DMS79 (cell line): ENCODE measurements at places on chromosomes 7 and 10.

DNA sequence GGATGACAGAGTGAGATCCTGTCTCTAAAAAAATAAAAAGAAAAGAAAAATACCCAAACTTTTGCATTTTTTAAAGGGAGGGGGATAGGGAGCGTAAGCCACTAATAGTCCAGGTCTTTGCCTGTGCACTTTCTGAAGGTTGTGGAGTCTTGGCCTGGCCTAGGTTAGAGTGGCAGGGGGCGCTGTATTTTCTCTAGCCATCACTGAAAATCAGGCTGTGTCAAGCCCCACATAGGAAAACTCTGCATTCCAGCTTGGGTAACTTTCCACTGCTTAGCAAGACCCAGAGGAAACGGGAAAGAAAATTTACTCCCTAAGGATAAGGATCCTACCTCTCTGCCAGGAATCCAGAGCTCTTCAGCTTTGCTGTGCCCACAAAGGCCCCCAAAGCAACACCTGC is 10.5 kb upstream of the PAX4 start:
- no peak for DNase-seq

DNA sequence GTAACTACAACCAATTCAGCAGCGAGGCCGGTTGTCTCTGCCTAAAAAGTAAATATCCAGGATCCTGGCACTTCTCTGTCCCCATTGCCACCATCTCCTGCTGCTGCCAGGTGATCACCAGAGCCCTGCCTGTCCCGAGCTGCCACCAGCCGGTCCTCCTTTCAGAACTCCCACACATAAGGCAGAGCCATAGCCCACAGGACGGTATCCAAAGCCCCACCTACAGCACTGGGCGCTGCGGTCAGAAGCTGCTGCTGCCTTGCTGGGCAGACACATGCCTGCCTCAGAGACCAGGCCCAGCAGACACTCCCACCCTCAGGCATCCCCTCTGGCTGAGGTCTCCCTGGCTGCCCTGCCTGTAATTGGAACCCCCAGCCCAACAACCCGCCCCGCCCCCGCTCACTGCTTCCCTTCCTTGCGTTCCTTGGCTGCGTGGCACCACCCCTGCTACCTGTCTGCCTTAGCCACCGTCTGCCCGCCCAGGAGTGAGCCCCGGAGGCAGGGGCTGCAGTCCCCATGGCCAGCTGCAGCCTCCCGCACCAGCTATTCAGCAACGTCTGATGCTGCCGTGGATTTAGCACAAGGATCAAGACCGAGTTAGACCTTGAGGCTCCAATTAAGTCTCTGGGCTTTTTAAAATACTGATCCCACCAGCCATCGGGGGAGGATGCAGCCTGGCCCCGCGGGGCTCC is 100.7 kb downstream of the CYTH3 start:
- no peak for DNase-seq

DNA sequence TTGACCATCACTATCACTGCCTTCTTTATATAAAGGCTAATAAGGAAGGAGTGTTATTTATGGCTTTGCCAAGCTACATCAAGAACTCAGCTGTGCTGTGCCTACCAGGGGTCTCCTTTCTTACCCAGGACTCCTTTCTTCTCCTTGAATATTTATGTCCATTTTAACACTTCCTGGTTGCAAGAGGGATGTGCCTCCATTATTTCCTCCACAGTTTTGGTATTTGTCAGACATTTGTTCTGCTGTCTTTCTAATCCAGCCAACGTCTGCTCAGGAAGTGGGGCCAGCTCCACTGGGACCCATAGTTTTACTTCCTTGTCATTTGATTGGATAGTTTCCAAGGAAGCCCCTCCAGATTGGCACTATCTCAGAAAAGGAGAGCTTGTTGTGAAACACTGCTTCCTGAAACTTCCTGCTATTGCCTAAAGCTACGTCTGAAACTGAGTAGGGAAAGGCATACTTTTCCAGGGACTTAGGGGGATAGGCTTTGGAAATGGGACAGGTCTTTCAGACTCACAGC is 6.6 kb upstream of the STRIP2 start:
- DNase-seq, result no peak

DNA sequence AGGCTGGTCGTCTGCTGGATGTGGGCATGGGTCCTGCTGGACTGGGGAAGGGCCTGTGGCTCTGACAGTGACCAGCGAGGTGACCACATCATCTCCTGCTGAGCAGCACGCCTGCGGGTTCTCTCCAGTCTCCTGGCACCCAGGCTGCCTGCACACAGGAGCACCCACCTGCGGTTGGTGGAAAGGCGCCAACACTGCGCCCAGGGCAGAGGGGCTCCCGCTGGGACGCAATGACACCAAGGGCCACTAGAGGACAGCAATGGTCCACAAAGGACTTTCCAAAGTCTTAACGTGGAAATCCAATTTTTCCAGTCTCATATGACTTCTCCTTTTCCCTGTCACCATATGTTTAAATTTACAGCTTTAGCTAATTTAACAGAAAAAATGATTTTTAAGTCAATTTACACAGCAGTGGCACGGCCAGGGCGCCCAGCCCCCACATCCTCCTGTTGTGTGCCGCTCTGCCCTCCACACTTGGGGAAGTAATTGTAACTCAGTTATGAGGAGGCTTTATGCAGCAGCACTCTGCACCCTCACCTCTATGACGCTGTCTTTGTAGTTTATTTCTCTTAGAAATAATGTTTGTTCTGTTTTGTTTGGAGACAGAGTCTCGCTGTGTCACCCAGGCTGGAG is 38.1 kb downstream of the CFAP46 start:
- DNase-seq, result peak; percentile 26

- no peak for DNase-seq
Observed at GRCh38 chr10:10490581-10490980, 527.1 kb upstream of the CELF2 start.

DNA sequence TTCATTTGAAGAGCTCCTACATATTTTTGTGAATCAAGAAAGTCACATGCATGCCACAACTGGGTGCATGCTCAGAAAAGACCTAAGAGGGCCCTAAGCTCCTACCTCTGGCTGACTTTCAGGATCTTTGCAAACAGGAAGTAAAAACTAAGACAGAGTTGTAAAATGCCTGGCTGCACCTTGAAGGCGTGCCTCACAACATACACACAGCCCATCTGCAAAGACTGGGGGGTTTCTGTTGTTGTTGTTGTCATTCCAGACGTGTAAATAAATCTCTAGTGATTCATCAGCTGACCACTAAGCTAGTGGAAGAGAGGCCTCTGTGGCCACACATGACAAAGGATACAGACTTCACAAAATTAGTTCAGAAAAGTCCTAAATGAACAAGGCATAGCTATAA is 31.8 kb downstream of the SMURF1 start:
- DNase-seq, result no peak
